ENCODE measurements at places on chromosomes 1 and 21.

DNA sequence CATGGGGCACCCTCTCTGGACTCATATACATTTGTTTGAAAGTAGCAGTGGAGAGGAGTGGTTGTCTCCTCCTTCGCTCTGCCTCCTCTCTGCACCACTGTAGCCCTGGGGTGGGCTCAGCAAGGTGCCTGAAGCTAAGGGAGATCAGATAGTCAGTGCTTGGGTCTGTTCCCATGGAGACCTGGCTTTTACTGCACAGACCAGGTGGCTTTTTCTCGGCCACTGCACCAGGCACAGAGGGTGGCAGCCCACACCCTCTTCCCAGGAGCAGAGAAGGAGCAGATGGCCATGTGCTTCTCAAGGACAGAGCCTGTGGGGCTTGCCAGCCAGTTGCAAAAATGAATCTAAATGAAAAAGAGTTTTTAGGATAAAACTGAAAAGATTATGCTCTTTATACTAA, 123.4 kb upstream of the KCNK1 start:
- no peak for DNase-seq

DNA sequence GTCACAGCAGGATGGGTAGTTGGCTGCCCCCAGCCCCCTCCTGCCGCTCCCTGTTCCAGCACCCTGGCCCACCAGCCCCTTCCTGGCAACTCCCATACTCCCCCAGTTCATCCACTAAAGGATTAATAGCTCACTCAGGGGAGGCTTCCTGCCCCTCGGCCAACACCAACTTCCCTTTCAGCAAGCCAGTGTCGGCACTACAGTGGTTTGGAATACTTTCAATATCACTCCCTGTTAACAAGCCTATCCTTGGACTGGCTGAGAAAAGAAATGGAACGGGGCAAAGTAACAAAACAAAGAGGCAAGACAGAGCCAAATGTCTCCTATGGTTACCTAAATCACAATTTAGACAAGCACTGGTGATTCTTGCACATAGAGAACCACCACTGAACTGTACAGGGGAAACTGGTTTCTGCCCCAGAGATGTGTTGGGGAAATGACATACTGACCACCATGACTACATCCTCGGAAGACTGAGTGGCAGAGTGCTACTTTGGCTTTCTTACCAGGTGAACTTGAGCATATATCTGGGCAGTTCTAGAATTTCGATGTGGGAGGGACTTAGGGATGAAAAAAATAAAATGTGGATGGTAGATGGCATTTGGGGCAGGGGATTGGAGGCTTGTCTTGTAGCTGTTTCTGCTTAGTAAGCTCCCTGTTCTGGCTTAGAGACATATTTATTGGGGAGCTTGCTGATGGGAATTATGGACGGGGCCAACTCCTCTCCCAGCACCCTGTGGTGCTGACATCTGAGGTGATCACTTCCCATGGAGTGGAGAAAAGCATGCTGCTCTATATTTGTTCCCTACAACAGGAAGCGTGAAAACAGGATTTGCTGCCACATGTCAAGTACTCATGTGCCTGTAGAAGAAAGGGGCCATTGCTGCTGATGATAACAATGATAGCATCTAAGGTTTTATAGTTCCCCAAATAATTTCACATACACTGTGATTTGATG, 7.1 kb upstream of the CAPN2 start:
- DNase-seq: no peak

DNA sequence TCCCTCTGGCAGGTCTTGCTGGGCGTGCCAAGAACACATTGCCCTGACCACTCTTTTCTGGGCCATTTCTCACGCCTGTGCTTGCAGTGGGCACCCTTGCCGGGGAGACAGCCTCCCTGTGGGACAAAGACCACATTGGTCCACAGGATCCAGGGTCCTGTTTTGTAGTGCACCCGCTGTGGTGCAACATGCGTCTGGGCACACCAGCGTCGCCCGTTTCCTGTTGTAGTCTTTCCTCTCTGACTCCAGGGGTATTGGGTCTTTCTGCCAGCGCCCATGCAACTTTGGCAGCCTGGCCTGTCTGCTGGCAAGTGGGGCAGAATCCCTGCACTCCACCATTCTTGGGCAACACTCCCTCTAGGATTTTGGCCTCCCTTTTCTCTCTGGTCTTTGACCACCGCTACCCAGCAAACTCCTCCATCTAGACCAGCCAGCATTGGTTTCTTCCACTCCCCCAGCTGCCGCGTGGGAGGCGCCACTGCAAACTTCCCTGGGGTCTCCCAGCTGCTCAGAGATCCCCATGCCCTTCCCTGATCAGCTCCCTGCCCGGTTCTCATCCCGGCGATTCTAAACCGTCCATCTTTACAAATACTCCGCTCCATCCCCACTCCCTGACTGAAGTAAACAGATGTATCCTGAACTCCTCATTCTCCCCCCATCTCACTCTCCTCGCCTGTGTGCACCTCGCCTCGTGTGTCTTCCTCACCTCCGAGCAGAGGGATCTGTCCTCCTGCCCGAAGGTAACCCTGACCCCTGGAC, 1.2 kb upstream of the TPRG1L start:
- DNase-seq: no peak

DNA sequence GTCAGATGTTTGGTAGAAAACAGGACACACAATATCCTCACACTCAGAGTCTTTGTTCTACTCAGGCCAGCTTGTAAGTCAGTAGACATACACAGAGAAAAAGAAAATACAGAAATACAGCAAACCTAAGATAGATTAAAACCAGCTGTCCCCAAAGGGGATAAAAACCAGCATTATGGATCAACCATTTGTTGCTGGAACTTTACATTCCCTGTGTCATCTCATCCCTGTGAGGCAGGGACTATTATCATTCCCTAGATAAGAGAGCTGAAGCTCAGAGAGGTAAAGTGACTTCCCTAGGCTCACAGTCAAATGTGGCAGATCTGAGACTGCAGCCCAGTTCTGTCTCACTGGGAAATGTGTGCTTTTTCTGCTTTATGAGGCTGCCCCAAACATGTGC, 80.7 kb downstream of the DMRTA2 start:
- DNase-seq: no peak

- DNase-seq: no peak
These were observed 80.3 kb downstream of the NENF start for GRCh38 chr1:212512816-212513559.

- no peak for DNase-seq
These were observed 22.8 kb downstream of the ATP5PO start for GRCh38 chr21:33892853-33893252.

DNA sequence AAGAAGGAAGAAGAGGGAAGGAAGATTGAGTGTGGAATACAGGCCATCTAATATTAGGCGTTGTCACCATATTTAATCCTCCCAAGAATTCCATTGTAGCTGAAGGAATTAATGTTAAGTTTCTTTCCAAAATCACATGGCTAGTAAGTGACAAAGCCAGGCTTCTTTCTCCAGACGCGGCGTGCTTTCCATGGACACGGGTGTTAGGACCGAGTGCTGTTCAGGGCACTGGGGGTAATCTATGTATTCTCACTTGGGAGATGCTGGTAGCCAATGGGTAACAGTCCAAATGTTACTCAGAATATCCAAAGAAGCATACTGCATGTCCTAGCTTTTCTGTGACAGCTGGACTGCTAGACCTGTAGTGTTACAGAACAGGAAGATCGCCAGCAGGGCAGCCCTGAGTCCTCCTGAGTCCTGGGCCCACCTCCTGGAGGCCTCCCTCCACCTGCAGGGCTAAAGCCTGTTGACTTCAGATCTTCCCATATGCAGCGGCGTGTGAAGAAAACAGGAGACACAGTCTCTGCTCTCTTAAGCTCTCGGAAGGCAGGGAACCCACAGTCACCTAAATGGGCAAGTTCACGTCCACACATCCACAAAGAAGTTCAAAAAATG, 5.3 kb downstream of the IGSF9 start:
- DNase-seq: no peak

Data from T-helper 2 cell (primary cell).